ENCODE measurements at places on chromosomes 3 and 15. TPM values are rescaled to one million over a fixed set of nuclear protein-coding genes. Genes with fewer than 3 reads are reported as not detected.

The C3orf18 gene
- polyA plus RNA-seq, result 15.7 TPM

The CHRM5 gene
- 0.19 TPM for polyA plus RNA-seq

The ACOX2 gene
- 42.3 TPM for polyA plus RNA-seq

The SCAANT1 gene
- 0.61 TPM for polyA plus RNA-seq

DNA sequence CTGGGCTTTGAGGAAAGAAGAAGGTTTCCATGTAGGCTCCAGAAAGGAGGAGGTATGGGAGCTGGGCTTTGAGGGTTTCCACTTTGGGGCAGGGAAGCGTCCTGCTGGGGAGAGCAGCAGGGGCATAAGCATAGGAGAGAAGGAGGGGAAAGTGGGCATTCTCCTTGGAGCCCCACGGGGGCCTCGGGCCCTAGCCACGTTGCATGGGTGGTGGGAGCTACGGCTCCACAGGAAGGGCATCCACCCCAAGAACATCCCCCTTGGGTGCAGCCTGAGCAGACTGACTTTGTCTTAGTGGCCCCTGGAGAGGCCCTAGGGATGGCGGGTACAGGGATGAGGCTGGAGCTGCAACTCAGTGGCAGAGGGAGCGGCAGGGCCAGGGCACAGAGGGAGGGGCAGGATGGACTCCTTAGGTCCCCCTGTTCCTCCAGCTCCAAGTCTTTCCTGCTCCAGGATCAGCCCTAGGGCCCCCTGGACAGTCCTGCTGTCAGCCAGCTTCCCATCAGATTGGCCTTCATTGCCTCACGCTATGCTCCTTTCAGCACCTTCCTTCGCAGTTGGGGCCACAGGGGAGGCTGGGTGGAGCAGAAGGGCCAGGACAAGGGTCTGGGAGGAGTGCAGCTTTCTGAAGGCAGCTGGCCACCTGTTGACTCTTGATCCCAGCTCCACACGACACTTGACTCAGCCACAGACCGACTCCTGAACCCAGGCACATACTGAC, 22.9 kb downstream of the PRR20G start:
- no peak for DNase-seq

- DNase-seq, result no peak
These were observed 103.0 kb upstream of the ARHGEF26 start for GRCh38 chr3:154018100-154018696.

GRCh38 chr15:52783929-52784798, 6.0 kb downstream of the ONECUT1 start:
- no peak for DNase-seq

- no peak for DNase-seq
These were observed 409.8 kb downstream of the GRM7 start for GRCh38 chr3:7270731-7271130.

- no peak for DNase-seq
These were observed 15.5 kb upstream of the PPP1R2 start for GRCh38 chr3:195558602-195559001.

Measured in renal pelvis (tissue), 12 donors.